Activated CD4-positive, alpha-beta T cell treated with anti-CD3 and anti-CD28 coated beads, Interleukin-10, Interleukin-2, amounts not matched to agents 100 ng/mL and 50 ng/mL, durations not matched to agents 16 hours and 8 hours (primary cell): ENCODE measurements at places on chromosomes 5 and 9.

GRCh38 chr5:102873379-102873932, 118.4 kb downstream of the PAM start:
- no peak for DNase-seq

GRCh38 chr5:95841914-95842812, 19.6 kb upstream of the GLRX start:
- no peak for DNase-seq

DNA sequence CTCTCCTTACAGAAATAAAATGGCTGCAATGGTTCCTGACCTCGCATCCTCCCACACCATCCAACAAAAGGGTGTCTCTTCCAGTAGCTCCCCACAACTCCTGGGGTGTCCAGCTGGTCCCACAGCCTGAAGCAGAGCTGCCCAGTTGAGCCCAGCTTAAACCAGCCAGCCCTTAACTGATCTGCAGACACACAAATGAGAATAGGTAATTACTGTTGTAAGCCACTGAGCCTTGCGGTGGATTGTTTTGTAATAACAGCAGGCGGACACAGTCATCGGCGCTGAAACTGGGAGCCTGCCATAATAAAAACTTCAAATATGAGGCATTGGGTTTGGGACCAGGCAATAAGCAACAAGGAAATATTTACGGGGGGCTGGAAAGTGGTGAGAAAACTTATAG, 10.4 kb upstream of the ZBTB43 start:
- no peak for DNase-seq

- peak; percentile 14 for DNase-seq
These were observed 34.0 kb downstream of the IDNK start for GRCh38 chr9:83656952-83657351.

- no peak for DNase-seq
These were observed 30.9 kb downstream of the PRKACG start for GRCh38 chr9:68983008-68983411.

DNA sequence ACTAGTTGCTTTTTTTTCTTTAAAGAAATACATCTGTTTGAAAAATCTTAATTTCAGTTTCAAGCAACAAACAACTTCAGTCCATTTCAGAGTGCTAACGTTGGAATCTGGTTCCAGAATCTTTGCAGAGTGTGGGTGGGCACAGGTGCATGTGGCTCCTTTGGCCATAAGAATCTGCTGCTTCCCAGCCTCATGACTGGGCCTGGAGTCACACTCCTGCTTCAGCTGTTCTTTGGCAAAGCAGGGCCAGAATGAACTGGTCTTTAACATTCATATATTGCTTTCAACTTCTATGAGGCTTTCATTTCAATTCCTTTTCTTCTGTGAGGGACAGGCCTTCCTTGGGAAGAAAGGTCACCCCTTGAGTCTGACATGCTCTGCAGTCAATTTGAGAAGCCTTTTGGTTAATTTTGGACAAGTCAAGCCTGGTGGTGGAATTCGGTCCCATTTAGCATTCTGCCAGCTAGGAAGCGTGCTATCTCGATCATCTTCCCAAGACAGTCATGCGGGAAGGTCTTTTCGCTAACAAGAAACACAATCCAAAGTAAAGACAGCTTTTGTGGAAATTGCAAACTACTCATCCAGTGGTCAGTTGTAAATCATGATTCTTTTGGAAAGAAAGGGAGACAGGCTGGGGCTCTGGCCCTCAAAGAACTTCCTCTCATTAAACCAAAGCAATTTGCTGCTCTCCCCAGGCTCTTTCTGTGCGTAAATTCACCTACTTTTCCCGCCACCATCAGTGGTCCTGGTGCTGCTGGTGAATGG, 55.2 kb downstream of the SLC1A3 start:
- no peak for DNase-seq

DNA sequence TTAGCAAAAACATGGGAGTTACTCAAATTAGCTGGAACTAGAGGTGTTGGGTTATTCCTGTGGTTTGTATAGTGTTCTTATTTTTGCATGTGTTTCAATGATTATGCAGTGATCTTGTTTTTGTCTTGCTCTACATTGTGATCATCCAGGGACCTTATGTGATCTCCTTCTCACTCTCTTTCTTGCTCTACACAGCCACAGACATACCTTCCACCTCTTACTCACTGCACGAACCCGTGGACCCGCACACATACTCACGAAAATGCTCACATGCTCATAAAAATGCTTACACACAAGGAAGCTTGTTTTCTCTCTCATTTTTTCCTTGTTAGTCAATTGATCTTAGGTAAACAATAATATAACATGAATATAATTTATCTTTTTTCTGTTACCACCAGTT, 187.1 kb downstream of the KDM4C start:
- DNase-seq = no peak

DNA sequence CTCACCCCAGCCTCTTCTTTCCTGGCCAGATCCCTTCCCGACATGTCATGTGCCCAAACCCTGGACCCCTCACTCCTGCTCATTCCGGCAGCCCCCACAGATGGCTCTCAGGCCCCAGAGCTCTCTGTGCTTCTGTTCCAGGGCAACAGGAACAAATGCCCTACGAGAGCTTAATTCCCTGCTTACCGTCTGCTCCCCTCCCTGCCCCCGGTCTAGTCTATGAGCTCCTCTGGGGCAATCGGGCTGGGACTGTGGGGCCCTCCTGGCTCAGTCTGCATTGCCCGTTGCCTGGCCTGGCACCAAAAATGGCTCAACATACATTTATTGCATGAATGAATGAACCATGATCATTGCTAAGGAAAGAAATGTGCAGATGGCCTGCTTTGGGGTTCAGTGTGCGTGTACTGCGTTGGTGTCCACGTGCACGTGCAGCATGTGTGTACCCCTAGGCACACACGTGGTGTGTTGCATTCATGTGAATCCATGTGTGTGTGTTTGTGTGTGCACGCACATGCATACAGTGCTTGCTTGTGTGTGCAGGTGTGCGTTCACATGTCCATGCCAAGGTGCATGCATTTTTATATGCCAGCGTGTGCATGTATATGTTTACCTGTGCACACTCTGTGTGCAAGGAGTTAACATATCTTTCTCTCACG, 201.2 kb upstream of the IER5L start:
- no peak for DNase-seq

DNA sequence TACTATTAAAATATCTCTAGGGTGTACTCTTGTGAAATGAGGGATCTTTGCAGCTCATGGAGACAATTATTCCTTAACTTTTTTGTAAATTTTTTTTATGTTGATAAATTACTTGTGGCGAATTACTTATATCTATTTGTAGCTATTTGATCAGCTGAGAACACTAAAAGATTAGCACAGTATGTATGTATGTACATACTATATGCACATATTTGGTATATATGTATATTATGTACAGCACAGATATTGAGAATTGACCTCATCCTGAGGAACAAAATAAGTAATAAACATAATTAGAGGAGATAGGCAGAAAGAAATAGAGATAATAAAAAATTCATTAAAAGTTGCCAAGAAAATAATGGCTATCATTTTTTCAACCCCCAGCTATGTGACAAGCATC, 11.8 kb downstream of the CDKN2A start:
- DNase-seq = no peak

- DNase-seq = no peak
These were observed 148.3 kb downstream of the PRDM9 start for GRCh38 chr5:23655674-23656073.

DNA sequence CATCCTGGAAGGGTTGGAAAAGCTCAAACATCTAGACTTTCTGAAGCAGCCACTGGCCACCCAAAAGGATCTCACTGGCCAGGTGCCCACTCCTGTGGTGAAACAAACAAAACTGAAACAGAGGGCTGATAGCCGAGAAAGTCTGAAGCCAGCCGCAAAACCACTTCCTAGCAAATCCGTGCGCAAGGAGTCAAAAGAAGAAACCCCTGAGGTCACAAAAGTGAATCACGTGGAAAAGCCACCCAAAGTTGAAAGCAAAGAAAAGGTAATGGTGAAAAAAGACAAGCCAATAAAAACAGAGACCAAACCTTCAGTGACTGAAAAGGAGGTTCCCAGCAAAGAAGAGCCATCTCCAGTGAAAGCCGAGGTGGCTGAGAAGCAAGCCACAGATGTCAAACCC, 87.6 kb downstream of the MAP1B start:
- DNase-seq = peak; percentile 85

DNA sequence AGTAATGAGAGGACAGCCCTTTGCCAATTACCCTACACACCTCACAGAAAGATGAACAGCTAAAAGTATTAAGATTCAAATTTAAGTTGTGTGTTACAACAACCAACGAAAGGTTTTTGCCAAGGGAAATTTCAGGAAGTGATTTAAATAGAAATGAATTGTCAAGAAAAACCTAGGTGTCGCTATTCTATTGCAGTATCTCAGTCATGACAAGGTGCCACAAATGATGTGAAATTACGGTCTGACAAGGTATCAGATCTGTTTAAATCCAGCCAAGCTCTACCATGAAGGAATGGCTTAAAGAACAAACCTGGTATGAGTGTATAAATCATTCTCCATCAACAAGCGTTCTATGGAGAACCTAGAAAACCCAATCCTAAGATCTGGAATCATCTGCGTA, 189.7 kb downstream of the ATPSCKMT start:
- DNase-seq = no peak

- DNase-seq = peak; percentile 66
These were observed 185.9 kb downstream of the MSX2 start for GRCh38 chr5:174910245-174910737.

- DNase-seq = no peak
These were observed 124.2 kb downstream of the GNA14 start for GRCh38 chr9:77523891-77524290.

- peak; percentile 52 for DNase-seq
These were observed at the start of gene TMEFF1 for GRCh38 chr9:100472788-100473275. Gene TMEFF1 (plus strand): TSS chr9:100473149. CDS start chr9:100473545, 396 bp downstream.

DNA sequence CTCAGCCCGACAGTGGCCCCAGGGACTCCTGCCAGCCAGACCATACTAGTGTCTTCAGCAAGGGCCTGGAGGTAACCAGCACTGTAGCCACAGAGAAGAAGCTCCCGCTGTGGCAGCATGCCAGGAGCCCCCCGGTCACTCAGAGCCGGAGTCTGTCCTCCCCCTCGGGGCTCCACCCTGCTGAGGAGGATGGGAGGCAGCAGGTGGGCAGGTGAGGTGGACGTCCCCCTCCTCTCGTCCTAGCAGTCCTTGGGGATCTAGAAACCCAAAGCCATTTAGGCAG, 28.0 kb upstream of the LRRC14B start:
- DNase-seq = no peak
